Hippocampal formation (tissue), 2 donors: ENCODE measurements at places on chromosomes 6 and 20.

DNA sequence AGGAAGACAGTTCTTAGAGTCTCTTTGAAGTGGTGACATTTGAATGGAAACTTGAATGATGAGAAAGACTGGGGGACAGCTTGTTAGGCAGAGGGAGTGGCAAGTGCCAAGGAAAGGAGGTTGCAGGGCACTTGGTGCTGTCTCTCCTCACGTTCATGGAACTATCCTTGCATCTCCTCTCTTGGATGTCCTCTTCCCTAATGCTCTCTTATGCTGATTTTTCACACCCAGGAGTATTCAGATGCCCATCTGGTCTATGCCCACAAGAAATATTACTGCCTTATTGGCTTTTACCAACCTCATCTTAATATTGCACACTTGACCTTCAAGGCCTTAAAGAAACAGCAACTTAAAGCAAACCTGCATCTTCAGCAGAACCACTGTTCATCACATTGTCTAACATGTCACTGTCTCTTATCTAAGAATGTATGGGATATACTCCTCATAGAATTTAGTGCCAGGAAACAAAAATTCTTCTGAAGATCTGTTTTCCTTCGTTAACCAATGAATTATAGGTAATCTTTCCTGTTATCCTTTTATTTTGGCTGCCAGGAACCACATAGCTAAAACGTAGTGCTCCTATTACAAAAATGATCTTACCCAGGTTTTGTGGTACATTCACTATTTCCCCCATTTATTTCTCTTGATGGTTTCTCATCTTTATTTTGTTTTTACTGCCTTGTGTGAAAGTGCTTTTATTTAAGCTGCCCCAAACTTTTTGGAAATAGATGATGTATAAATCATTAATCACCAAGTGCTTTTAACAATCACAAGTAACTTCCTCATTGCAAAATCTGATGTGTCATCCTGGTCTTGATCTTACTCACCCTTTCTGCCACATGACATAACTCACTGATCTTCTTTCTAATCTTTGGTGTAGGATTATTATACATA, 12.8 kb downstream of the RGS17 start:
- DNase-seq, result no peak

GRCh38 chr6:2752477-2753109, 1.9 kb upstream of the MYLK4 start:
- no peak for DNase-seq

DNA sequence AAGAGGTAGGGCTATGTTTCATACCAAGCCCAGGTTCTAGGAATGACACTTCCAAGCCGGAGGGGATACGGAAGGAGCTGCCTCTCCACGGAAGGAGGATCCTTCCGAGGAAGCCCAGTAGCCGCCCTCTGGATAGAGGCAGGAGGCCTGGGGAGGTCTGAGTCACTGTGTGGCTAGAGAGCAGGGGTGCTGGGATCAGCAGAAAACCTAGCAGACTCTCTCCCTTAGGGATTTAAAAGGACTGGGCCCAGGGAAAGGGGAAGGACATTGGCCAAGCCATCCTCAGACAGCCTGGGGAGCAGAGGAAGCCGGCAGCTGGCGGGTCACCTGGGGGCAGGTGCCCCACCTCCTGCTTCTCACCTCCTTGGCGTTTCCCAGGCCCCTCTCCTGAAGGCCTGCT, 36.6 kb upstream of the NFATC2 start:
- DNase-seq, result no peak

DNA sequence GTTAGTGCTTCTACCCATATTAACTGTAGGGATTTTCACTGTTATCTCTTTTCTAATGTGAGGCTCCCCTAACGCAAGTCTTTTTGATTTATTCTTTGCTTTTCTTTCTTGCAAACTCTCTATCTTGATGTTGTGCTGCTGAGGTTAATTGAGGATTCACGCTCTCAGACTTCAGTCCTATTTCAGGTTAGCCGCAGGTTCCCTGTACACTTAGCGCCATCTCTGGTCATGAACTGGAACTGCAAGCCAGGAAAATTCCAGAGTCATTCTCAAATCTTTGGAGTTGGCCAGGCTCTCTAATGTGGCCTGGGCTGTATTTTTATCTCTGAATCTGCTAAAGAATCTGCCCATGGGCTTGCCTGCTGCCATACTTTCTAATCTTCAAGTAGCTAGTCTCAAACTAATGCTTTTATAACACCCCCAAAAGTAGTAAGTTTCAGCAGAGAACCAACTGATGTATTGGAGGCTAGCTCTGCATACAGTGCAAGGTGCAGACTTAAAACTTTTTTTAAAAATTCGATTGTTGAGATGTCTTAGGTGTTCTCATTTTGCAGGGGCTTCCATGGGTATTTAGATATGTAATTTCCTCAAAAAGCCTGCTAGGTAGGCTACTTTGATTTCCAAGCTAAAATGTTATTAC, 91.1 kb upstream of the OPRM1 start:
- no peak for DNase-seq

GRCh38 chr20:665276-665675, 10.3 kb downstream of the SCRT2 start:
- no peak for DNase-seq

GRCh38 chr20:23279836-23280235, 70.8 kb upstream of the NXT1 start:
- DNase-seq, result no peak

DNA sequence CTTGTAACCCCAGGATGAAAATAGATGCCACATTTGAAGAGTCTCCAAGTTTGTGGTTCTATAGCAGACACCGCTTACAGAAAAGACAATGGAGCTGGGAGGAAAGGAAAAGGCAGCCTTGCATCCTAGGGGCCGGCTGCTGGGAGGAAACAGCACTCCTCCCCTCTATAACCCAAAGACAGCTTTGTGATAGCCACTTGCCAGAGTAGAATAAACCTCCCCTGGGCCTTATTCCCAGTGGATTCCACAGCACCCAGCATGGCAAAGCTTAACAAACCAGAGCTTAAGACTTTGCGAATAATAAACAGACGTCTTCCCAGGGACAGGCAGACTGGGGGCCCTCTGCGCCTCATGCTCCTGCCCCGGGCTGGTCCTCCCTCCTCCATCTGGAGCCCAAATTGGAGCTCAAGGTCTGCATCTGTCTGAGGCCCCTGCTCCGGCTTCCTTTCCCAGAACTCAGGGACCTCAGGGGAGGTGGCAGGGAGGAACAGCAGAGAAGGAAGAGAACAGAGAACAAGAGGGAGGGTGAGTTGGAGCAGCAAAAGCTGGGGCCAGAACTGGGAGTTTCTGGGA, 8.8 kb upstream of the TAF8 start:
- DNase-seq, result no peak

- no peak for DNase-seq
Observed at GRCh38 chr6:134610411-134610810, 292.5 kb upstream of the SGK1 start.

DNA sequence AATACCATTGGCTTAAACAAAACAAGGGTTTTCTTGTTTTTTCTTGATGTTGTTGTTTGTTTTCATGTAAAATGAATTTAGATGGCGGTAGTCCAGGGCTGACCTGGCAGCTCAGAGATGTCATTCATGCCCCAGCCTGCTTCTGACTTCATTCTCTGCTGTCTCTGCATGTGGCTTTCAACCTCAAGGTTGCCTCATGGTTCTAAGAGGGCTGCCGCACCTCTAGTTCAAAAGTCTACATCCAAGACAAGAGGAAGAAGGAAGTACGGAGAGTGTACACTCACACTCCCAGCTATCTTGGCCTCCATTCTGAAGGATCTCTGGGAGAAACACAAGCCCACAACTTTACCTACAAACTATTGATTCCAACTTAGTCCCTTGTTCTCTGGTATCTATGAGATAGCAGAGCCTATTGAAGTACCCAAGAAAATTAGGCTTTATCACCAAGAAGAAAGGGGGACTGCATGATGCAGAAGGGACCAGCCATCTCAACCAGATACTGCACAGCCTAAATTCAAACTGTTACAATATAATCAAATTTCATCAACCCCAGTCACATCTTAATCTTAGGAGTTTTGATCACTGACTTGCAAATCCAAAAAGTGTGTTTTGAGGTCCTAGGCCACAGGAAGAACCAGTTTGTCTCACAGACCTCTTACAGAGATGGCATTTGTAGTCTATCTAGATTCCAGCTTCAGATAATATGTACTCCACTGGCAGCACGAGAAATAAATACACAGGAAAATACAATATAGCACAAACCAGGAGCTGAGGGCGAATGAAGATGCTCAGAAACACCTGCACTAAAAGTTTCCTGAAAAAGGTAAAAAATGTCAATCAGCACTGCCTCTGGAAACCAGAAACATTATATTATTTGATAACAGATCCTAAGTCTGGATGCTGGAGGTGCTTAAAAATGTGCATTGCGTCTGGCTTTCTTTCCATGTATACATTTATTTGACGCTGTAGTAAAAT, 866 bp upstream of the BTN3A3 start:
- DNase-seq, result no peak

DNA sequence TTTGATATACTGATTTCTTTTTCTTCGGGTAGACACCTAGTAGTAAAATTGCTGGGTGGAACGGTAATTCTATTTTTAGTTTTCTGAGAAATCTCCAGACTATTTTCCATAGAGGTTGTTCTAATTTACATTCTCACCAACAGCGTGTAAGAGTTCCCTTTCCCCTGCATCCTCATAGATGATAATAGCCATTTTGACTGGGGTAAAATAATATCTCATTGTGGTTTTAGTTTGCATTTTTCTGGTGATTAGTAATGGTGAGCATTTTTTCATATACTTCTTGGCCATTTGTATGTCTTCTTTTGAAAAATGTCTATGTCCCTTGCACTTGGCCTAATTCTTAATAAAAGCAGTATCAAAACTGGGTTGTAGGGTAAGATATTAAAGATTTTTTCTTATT, 148.9 kb upstream of the SIM1 start:
- no peak for DNase-seq
